ENCODE measurements at places on chromosomes 16 and 17.

DNA sequence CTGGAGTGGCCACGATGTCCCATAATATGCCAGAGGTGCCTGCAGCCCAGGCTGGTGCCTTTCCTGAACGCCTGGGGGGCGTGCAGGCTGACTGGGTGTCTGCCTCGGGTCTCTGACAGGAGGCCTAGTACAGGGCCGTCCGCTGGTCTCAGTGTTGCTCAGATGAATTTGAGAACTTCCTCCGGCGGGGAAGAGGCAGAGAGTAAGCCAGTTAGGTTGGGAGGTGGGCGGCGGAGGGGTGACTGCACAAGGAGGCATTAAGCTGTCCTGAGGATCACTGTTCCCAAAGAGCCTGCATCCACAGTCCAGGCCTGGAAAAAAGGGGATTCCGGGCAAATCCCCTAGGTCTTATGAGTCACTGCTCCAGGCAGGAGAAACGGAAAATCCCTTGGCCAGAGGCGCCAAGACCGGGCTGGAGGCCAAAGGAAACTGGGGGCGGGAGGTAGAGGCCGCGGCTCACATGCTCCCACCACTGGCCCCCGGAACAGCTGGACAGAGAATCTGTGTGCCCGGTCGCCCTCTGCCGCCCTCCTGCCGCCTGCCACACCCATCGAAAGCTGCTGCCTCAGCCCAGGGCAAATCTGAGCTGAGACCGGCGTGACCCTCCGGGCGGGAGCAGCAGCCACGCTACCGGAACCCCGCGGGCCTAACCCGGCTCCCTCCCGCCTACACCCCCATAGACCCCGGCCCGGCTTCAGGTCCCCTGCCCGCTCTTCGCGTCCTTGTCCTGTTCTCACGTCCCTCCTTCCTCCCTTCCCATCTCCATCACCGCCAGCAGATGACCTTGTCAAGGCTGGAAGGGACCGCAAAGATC lies 1.2 kb downstream of the TRIM47 start:
- no peak for DNase-seq

- DNase-seq, result no peak
These were observed 61.2 kb upstream of the TOM1L1 start for GRCh38 chr17:54839447-54839846.

DNA sequence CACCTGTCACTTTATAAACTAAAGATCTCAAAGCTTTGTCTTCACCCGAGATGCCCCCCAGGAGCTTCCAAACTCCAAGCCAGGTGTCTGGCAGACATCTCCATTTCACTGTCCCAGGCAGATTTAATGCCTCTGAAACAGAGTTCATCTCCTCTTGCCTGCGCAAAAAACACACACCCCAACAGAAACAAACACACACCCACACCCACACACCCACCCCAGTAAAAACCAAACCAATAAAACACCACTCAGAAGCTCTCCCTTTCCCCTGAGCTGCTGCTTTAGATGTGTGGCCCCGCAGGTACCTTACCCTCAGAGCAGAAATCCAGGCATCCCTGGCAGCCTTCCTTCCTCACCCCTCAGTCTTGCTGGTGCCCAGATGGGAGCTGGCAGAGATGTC lies 14.4 kb downstream of the SEC14L1 start:
- no peak for DNase-seq

- no peak for DNase-seq
These were observed 45.5 kb downstream of the PRKCA start for GRCh38 chr17:66347661-66348514.

DNA sequence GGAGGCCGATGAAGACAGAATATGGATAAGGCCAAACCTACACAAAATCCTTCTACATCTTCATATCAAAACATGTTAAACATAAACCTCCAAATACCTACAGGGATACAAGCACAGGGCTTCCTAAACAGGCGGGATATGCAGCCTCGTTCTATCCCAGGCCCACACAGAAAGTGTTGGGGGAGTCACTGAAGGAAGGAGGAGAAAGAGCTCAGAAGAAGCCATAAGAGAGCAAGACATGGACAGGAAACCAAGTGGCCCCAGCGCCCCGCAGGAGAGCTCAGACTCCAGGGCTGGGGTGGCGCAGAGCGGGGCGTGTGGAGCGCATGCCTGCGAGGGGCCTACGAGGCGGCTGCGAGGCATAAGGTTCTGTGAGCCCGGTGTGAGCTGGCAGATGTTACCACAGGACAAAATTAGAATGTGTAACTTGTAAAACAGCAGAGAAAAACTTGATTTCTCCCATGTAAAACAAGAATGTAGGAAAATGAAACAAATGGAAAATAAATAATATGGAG lies 11.0 kb upstream of the FASN start:
- no peak for DNase-seq

- no peak for DNase-seq
These were observed 258.0 kb downstream of the ZFHX3 start for GRCh38 chr16:72789921-72790320.

DNA sequence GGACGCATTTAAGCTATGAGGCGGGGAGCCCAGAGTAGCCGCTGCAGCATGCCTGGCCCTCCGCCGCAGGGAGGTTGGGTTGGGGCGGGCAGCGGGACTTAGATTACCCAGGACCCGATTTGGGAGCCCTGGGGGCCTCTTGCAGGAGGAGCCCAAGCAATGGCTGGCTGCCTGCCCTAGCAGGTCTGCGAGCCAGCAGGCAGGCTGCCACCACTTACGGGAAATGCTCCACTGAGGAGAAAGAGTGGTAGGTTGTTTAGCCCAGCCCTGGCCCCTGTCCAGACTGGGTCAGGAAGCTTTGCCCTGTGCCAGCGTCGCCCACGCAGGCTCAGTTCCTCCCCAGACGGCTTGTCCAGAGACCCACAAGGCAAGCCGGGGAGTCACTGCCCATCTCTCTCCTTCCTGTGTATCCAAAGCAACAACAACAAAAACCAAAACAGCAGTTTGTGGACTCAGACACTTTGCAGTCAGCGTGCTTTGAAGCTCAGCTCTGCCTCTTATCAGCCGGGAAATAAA lies 10.3 kb upstream of the TVP23A start:
- no peak for DNase-seq

- DNase-seq, result no peak
These were observed 1.4 kb downstream of the ARSG start for GRCh38 chr17:68292689-68293040.

GRCh38 chr16:21953541-21953902 lies 361 bp downstream of the UQCRC2 start:
- no peak for DNase-seq

DNA sequence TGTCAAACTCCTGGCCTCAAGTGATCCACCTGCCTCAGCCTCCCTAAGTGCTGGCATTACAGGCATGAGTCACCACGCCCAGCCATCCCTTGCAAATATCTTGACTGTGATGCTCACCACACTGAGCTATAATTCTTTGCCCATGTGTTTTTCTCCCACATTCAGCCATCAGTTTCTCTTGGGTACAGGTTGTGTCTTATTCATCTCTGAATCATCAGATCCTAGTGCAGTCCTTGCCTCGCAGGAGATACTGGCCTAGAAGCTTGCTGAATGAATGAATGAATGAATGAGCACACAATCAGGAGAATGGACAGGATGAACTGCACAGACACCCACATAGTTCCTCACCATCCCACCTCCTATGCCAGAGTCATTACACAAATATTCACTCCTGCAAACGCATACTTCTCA lies 24.4 kb upstream of the ETV4 start:
- no peak for DNase-seq

All from HS-27A (cell line).